ENCODE measurements at places on chromosomes 16 and 17.

GRCh38 chr16:20089246-20089965 is 15.7 kb upstream of the GPR139 start:
- no peak for DNase-seq

DNA sequence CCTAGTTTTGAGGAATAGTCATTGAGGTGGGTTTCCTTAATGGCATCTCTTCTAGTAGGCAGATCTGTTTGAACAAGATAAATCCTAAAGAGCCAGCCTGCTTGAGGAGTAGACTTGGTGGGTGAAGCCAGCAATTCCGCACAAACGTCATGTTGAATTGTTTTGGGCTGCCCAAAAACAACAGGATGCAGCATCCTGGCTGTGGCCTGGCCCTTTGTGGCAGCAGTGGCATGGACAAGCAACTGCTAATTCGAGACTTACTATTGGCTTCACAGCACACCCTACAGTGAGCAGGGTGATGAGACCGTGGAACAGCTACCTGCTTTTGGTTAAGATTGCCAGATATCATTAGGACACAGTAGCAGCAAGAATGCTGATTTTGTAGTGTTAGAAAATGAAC is 9.3 kb upstream of the VPS4A start:
- DNase-seq, result no peak

- DNase-seq, result no peak
Observed at GRCh38 chr16:50365791-50366575, 2.8 kb downstream of the BRD7 start.

- DNase-seq, result peak; percentile 46
Observed at GRCh38 chr16:66842765-66843164, 1.4 kb upstream of the CA7 start.

Data from erythroblast (primary cell).